Tibial artery (tissue), 4 donors: ENCODE measurements at places on chromosomes 11 and 22.
A peak's percentile ranks its signal among the peaks of the same experiment; 100 is the strongest.

- DNase-seq = no peak
These were observed 200.2 kb downstream of the PGR start for GRCh38 chr11:100929377-100929776.

DNA sequence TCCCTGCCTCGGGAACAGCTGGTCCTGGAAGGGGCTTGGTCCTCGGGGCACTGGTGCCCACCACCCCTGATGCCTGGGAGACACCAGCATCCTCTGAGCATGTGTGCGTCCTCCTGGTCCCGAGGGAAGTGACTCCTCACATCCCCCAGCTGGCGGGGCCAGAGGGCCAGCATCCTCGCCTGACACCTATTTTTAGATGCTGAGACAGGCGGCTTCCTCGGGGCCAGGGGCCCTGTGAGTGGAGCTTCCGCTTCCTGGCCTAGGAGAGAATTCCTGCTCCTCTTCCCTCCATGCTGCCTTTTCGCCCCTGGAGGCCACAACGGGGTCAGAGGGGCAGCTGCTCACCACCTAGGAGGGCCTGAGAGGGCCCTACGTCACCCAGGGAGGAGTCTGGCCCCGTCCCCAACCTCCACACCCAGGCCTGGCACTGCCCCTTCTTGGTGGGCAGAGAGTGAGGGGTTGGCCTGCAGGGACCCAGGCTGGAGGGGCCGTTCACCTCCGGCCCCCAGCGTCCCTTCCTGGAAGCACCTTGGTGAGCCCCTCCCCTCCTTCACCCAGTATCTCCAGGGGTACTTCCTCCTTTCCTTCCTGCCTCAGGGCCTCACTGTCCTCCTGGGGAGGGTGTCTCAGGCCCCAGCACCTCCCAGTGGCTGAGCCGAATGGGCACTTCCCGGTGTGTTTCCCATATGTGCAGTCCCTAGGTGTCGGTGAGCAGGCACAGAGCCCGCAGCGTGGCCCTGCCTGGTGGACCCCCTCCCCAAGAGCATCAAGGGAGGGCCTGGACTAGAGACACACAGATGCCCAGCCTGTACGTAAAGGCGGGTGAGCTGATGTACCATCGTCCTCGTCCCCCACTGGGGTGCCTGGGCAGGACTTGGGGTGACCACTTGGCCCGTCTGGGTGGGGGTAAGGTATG, 6.1 kb downstream of the CD81 start:
- DNase-seq = no peak

- peak; percentile 86 for DNase-seq
These were observed 81.1 kb upstream of the WNT7B start for GRCh38 chr22:46058091-46058420.

- DNase-seq = no peak
These were observed 9.4 kb upstream of the DERL3 start for GRCh38 chr22:23847991-23848864.

DNA sequence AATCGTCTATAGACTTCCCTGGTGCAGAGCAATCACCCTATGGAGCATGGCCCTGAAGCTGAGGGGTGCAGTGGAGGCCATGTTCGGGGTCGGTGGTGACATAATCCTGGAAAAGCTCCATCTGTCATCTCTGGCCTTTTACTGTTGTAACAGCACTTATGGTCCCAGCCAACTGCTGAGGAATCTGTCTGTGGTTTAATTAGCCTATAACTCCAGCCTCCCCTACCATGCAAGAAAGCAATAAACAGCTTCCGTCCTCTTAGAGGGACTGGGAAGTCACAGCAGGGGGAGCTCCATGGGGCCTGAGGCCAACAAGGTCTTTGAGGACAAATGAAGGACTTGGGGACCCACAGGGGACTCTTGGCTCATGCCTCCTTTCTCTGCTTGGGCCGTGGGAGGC, 159.1 kb upstream of the NECTIN1 start:
- DNase-seq = no peak

- DNase-seq = no peak
These were observed 335.4 kb upstream of the NCAM1 start for GRCh38 chr11:112625814-112626213.

GRCh38 chr11:35064114-35064800, 74.7 kb upstream of the CD44 start:
- no peak for DNase-seq

- peak; percentile 89 for DNase-seq
These were observed 63.2 kb upstream of the RRAS2 start for GRCh38 chr11:14422052-14422813.

DNA sequence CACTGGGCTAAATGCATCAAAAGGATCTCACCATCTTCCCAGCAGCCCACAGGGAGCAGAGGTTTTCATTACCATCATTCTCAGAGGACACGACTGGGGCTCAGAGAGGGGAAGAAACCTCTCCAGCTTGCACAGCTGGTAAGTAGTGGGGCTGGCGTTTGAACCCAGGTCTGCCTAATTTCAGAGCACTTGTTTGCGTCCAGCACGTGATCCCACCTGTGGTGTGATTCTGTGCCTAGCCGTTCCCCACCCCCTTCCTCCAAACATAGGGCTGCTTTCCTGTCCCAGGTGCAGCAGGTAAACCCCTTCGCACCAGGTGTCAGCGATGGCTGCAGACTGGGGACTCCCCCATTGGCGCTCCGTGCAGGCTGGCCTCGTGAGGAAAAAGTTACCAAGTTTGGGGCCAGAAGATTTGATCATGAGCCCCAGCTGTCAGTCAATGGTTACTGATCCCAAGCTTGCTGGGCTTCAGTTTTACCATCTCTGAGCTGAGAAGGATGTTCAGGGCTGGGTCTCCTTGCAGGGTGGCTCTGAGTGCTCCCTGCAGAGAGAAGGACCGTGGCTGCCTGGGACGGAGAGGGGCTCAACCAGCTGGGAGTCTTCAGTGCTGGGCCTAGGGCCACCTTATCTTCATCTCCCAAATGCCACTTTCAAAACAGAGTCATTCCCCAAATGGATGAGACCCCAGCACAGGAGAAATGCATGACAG, 445.6 kb downstream of the TBC1D22A start:
- DNase-seq = peak; percentile 27

DNA sequence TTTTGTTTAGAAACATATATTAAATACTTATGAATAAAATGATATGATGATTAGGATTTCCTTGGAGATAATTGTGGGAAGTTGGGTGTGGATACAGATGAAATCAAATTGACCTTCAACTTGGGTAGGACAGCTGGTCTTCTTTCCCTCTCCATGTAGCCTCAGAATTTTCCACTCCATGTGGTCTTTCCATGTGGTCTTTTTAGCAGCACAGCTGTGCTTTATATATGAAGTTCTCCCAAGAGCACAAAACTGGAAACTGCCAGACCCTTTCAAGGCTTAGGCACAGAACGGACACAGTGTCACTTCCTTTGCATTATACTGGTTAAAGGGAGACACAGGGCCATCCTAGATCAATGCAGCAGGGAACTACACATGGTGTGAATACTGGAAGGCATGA, 28.6 kb downstream of the FAM76B start:
- DNase-seq = no peak

DNA sequence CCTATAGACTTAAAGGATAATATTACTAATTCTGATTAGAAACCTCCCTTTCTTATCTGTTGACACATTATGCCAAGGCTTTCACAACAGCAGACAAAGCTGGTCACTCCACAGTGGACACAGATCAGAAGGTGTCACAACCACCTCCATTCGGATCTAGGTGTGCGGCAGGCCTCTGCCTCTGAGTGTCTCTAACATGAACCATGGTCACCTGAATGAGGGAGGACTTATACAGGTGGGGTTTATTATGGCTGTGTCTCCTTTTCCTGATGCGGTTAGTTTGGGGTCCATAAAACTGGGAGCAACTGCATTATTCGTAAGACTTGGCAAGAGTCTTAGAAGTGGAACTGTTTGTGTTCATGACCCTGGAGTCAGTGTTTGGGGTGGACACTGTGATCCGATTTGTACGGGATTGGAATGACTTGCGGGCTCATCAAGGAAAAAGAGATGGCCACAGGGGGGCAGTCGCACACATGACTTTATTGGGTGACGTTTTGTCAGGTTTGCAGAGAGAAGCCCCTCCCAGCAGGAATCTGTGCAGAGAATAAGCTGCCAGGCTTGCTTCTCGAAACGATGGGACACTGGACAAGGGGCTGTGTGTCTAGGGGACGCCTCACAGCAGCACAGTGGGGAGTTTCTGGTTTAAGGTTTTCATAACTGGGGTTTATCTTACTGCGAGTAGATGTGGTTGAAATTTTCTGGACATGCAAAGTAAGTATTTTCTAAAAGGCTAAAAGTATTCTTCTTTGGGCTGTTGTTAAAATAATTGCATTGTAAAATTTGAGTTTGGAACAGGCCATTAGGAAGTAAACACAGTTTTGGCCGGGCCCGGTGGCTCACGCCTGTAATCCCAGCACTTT, 90.6 kb downstream of the GAB4 start:
- DNase-seq = peak; percentile 36

- no peak for DNase-seq
These were observed 6.5 kb downstream of the PTDSS2 start for GRCh38 chr11:456533-456932.

GRCh38 chr22:34333285-34333684, 413.0 kb upstream of the LARGE1 start:
- DNase-seq = no peak

DNA sequence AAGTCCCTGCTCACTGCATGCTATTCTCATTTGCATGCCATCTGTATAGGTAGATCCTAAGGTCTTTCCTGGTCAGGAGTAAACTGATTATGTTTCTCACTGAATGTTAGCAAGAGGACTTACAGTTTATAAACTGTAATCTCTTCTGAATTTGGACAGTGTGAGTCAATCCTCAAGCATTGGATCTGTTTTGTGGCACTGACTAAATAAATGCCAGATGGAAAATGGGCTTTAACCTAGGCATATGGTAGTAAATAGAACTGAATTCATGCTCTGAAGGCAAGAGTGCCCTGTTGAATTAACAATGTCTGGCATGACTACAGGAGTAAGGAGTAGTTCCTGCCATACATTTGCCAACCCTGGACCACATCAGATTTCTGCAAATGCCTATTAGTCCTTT, 11.4 kb downstream of the FAM181B start:
- DNase-seq = no peak

DNA sequence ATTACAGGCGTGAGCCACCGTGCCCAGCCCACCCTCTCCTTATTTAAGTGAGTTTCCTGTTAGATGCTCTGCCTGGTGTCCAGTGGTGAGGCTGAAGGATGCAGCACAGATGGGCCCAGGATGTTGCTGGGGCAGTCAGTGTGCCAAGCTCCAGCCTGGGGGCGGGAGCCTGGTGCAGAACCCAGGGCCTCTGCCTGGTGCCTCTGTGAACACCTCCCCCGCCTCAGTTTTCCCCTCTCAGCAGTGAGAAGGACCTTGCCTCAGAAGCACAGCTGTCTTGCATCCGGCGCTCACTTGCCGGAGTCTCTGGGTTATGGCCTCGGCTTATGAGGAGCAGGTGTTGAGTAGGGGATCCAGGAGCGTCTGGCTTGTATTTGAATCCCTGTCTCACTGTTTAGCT, 116.2 kb downstream of the KIAA1671 start:
- no peak for DNase-seq

DNA sequence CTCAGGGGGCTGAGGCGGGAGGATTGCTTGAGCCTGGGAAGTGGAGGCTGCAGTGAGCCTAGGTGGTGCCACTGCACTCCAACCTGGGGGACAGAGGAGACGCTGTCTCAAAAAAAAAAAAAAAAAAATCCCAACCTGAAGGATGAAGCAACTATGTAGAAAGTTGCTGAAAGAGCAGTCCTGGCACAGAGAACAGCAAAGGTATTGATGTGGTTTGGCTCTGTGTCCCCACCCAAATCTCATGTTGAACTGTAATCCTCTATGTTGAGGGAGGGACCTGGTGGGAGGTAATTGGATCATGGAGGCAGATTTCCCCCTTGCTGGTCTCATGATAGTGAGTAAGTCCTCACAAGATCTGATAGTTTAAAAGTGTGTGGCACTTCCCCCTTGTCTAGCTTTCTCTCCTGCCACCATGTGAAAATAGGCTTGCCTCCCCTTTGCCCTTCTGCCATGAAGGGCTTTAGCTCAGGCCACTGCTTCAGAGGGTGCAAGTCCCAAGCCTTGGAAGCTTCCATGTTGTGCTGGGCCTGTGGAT, 10.7 kb upstream of the SERPING1 start:
- DNase-seq = no peak

DNA sequence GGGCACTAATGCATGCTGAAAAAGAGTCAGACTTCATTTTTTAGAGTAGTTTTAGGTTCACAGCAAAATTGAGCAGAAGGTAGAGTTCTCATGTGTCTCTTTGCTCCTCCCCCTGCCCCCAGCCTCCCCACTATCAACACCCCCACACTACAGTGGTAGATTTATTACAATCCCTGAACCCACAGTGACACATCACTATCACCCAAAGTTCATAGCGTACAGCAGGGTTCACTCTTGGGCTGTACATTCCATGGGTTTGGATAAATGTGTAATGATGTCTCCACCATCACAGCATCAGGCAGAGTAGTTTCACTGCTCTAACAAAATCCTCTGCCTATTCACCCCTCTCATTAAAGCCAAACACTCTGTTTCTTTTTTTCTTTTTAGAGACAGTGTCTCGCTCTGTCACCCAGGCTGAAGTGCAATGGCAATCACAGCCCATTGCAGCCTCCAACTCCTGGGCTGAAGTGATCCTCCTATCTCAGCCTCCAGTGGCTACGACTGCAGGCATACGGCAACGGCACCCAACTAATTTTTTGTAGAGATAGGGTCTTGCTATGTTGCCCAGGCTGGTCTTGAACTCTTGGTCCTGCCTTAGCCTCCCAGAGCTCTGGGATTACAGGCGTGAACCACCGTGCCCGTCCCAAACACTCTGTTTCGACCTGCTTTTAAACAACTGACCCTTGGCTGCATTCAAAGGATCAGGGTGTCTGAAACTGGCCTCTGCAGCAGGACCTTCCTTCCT, 4.1 kb downstream of the BEST1 start:
- DNase-seq = no peak

DNA sequence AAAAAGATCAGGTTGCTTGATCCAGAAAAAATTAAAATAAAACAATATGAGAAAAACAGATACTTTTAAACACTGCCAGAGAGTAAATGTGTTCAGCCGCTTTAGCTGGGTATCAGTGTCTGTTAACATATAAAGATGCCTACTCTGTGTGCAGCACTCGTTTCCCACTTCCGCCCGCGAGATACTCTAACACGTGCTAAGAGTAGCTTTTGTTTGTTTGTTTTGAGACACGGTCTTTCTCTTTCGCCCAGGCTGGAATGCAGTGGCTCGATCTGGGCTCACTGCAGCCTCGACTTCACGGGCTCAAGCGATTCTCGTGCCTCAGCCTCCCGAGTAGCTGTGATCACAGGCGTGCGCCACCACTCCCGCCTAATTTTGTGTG, 531 bp upstream of the MEN1 start:
- DNase-seq = peak; percentile 29

DNA sequence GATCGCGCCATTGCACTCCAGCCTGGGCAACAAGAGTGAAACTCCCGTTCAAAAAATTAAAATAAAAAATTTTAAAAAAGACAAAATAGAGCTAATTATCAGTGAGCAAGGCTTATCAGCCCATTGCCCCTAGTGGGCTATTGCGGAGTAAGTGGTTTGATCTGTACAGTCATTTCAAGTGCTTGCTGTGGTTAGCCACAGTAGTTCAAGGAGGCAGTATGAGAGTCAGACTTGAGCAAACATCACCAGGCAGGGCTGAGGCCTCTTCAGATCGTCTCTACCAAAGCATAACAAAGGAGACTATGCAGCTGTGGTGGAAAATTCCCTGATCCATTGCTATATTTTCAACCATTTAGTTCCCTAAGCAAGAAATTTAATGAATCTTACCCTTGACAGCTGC, 4.3 kb upstream of the SBF2 start:
- no peak for DNase-seq
